Stimulated activated CD4-positive, alpha-beta T cell treated with anti-CD3 and anti-CD28 coated beads, TNF-alpha, amount 100 ng/mL, for 4 hours (primary cell): ENCODE measurements at places on chromosomes 1 and 21.

DNA sequence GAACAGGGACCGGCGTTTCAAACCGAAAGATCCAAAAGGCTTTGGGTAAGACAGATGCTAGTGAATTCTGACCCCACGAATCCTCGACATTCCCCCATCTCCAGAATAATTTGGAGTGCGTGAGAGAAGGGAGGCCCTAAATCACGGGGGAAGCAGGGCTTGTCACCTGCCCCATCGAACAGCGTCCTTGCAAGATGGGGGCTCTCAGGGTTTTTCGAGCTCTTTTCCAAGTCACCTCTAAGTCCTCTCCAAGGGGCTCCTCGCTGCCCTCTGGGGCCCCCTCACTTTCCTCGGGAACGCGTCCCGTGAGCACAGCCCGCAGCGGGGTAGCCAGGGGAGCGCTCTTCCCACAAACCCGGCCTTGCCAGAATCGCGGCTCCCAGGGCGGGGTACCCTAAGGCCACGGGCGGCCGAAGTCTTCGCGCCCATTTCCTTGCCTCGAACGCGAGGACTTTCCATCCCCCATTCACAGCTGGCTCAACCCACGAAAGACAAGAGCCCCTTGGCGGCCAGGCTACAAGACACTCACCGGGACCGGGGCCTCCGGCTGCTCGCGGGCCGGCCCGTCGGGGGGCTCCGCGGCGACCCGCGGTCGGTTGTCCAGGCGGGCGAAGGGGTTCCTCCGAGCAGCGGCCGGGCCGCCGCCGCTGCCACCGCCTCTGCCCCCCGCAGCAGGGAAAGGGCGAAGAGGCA, 546 bp downstream of the DONSON start:
- no peak for DNase-seq

DNA sequence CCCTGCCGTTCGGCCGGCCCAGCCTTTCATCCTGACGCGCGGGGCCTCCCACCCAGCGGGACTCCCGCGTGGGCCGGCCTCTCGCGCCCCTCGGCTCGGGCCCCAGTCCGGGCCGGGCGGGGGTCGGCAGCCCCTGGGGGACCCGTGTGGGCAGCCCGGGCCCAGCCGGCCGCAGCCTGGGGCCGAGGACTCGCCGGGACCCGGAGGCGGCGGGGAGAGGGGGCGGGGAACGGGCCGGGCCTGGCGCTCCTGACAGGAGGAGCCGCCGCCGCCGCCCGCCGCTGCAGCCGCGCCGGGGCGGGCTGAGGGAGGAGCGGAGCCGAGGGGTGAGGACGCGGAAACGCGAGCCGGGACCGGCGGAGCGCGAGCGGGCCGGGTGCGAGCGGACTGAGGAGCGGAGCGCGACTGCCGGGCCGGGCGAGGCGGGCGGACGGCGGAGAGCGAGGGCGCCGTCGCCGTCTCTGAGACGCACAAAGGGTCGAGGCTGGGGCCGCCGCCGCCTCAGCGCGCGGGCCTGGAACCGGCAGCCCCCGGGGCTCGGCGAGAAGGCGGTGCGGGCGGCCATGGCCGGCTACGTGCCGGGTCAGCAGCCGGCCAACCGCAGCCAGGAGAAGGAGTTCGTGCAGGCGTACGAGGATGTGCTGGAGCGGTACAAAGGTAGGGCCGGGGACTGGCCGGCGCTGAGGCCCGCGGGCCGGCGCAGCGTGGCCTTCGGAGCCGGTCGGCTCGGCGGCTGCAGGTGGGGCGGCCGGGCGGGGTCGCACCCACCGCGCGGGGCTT, 79.1 kb downstream of the NDUFS5 start:
- DNase-seq: peak; percentile 50

GRCh38 chr1:43526002-43526401, 4.7 kb upstream of the PTPRF start:
- DNase-seq: no peak

- no peak for DNase-seq
Observed at GRCh38 chr1:245825128-245825901, 670.5 kb downstream of the KIF26B start.

GRCh38 chr1:64505944-64506655, 36.2 kb downstream of the CACHD1 start:
- peak; percentile 1 for DNase-seq

GRCh38 chr1:174880171-174880570, 119.6 kb upstream of the CACYBP start:
- DNase-seq: no peak

DNA sequence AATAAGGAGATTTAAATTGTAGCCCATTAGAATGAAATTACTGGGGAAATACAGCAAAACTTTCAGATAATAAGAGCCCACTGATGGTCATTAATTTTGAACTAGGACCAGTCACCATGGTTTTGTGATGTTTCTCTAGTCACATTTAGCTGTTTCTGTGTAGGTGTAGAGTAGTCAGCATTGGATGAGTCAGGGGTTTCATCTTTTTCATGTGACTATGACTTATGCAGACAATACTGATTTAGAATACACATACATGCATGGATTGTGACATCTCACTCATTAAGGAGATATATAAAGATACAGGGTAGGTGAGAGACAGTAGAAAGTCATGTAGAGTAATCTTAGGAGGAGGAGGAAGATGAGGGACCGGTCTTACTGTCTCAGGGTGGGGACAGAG, 1192.7 kb downstream of the KCNT2 start:
- DNase-seq: no peak

DNA sequence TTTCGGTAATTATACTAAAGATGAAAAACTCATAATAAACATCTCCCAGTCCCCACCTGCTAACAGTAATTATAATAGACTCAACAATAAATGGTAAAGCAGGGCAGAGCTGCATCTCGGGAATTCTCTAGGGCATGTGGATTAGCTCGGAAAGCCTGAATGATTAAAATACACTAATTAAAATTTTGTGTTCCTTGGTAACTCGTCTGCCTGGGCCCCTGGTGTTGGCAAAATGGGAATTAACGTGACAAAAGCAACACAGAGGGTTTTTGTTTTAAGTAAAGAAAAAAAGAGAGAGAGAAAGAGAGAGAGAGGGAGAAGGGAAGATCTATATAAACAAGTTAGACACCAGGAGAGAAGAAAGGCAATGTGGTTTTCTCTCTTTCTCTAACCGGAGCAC, 62.1 kb downstream of the CASZ1 start:
- no peak for DNase-seq

DNA sequence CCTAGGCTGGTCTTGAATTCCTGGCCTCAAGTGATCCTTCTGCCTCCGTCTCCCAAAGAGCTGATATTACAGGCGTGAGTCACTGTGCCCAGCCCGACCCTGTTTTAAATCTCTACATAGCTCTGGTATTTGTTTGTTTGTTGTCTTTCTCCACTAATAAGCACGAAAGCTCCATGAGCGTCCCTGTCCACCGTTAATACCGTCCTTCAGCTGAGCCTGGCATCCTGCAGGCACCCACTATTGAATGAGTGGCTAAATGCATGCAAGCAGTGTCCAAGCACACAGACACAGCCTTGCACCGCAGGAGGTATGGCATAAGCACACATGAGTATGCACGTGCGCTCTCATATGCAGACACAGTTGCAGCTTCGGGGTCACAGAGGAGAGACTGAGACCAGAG, 4.5 kb upstream of the COL16A1 start:
- DNase-seq: no peak

GRCh38 chr1:37682334-37682987, 9.9 kb upstream of the CDCA8 start:
- peak; percentile 62 for DNase-seq

GRCh38 chr1:8104278-8105236, 78.4 kb upstream of the ERRFI1 start:
- no peak for DNase-seq

DNA sequence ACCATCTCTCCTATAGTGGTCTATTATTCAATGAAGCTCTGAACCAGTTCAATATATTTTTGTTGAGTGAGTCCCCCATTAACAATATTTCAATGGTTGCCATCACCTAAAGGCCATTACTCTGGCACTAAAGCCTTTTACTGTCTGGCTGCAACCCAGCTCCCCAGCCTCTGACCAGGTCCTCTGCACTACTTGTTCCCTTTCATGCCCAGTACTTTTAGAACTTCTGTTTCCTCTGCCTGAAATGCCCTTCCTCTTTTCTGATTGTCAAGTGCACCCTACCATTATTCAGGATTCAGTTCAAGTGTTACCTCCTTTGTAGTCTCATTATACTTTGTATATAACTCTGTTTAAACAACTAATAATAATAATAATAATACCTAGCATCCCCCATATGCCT, 30.4 kb upstream of the ZFYVE9 start:
- DNase-seq: no peak

DNA sequence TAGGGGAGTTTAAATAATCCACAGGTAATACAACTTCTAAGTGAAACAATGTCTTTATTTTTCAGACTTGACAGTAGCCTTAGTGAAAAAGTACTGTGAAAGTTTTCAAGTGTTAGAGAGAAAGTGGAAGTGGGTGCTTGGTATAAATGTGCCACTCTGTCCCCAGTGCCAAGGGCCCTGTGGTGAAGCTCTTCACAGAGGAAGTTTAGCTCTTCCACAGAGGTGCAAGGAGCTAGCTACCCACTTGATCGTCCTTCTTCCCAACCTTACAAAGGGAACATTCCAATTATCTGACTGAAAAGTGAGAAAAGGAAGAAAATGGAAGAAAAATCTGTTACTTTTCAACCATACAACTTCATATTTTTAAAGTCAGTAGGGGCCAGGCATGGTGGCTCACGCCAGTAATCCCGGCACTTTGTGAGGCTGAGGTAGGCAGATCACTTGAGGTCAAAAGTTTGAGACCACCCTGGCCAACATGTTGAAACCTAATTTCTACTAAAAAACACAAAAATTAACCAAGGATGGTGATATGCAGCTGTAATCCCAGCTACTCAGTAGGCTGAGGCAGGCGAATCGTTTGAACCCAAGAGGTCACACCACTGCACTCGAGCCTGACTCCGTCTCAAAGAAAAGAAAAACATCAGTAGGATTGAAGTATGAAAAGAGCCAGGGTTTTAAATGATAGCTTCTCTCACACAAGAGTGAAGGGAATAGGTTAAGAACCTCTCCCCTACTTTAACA, 41.0 kb upstream of the PTPRC start:
- DNase-seq: no peak

GRCh38 chr1:156167536-156167935, 14.2 kb downstream of the SEMA4A start:
- DNase-seq: no peak

GRCh38 chr1:56448529-56449300, 130.6 kb downstream of the PLPP3 start:
- no peak for DNase-seq

GRCh38 chr1:39026051-39026865, at the start of gene NDUFS5:
NDUFS5 (plus strand) TSS chr1:39026350; CDS start chr1:39028725, 2,375 bp downstream.
- peak; percentile 65 for DNase-seq

- DNase-seq: no peak
Observed at GRCh38 chr1:215507119-215507518, 60.0 kb upstream of the KCTD3 start.

- DNase-seq: no peak
Observed at GRCh38 chr1:154145986-154146385, 8.9 kb downstream of the NUP210L start.

DNA sequence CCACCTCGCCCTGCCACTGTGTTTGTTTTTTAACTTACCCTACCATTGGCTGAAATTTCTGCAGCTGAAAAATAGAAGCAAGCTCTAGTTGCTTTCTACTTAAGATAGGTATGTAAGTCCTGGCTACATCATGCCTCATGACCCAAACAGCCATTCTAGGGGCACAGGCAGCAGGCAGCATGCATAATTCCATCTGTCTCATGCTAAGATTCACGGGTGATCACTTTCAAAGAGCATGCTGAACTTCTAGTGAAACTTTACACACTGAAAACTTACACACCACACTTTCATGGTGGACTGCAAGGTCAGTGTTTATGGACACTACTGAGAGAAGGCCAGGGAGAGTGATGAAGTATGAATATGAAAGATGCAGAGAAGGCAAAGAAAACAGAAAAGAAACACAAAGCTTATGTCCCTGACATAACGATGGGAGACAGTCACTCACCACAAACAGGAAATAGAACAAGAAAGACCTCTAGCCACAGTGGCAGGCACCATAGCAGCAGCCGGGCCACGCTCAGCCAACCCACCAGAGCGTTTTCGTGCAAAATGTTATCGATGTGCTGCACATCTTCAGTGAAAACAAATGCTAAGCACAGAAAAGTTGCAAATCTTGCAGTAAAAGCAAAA, 102.3 kb upstream of the TIAM1 start:
- peak; percentile 19 for DNase-seq

- no peak for DNase-seq
Observed at GRCh38 chr1:202659541-202659940, 50.7 kb downstream of the SYT2 start.

GRCh38 chr1:222654849-222655248, 37.0 kb downstream of the MIA3 start:
- no peak for DNase-seq

GRCh38 chr21:45162115-45162514, 87.7 kb downstream of the ADARB1 start:
- DNase-seq: no peak

DNA sequence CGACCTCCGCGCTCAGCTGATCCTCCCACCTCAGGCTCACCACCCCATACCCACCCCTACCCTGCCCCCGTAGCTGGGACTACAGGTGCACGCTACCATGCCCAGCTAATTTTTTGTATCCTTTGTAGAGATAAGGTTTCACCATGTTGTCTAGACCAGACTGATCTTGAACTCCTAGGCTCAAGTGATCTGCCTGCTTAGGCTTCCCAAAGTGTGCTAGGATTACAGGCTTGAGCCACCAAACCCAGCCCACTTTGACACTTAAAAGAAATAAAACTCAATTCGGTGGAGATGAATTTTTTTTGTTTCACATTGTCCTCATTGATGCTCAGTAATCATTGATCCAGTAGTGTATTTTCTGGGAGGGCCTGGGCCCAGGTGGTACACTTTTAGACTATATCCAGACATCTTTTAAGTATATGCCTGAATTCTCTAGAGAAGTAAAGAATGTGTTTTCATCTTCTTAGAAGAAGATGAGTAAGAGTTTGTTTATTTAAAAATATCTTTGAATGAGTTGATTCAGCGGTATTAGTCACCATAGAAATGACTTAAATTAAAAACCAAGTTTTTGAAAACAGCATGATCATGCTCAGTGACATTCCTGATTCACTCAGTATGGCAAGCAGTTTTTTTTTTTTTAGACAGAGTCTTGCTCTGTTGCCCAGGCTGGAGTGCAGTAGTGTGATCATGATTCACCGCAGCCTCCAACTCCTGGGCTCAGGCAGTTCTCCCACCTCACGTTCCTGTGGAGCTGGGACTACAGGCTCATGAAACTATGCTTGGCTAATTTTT, 57.8 kb downstream of the EPB41 start:
- DNase-seq: no peak
